Choroid plexus epithelial cell (primary cell): ENCODE measurements at places on chromosomes 12 and 14.

DNA sequence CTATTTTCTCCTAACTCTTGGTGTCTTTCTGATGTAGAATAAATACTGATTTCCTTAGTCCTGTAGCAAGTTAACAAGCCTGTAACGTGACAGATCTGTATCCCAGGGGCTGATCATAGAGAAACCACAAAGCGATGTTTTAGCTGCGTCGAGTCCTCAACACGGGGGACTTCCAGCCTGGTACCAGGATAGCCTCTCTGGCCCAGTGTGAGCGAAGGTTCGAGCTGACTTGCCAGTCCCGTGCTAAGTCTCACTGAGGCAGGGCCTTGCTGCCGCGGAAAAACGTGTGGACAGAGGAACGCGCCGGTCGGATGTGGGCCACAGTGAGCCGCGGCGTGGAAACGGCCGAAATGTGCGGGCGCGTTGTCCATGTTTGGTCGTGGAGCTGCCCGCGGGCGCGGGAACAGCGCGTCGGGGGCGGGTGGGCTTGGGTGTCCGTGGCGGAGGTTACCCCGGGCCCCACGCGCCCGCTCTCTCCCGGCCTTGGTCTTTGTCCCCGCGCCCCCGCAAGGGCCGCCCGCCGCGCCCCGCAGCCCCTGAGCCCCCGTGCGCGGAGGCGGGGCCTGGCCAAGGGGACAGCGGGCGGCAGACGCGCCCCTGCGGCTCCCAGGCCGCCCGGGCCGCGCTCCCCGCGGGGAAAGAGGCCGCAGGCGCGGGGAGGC lies 531 bp upstream of the EML1 start:
- peak; percentile 23 for DNase-seq

GRCh38 chr12:77042833-77043232 lies 22.5 kb downstream of the E2F7 start:
- no peak for DNase-seq

GRCh38 chr14:101563352-101563653 lies 2.0 kb downstream of the DIO3 start:
- DNase-seq = no peak

- no peak for DNase-seq
Observed at GRCh38 chr12:2112401-2112800, 59.6 kb downstream of the CACNA1C start.

GRCh38 chr12:106249411-106250135 lies 1.8 kb upstream of the CKAP4 start:
- no peak for DNase-seq

- DNase-seq = peak; percentile 26
Observed at GRCh38 chr14:32561520-32561919, 232.4 kb downstream of the AKAP6 start.

- no peak for DNase-seq
Observed at GRCh38 chr12:121072147-121072546, 33.1 kb upstream of the OASL start.

GRCh38 chr12:128619263-128619662 lies 204.5 kb downstream of the SLC15A4 start:
- no peak for DNase-seq

DNA sequence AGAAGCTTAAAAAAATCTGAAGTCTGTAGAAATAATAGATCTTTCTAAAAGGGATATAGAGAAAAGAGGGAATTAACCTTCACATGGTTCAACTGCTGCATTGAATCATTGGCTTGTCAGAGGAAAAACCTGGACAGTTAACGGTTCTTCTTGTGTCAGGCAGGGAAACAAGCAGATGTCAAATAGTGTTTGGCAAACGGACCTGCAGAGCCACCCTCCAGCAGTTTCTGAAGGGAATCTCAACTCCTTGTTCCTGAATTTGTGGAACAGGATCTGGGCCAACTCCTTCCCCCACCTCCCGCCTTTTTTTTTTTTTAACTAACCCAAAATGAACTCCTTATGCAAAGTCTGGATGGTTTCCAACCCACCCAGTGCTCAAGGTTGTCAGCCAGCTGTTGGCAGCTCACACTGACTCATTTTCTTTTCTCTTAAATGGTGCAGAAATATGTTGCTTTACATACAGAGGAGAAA lies 187.3 kb downstream of the CAND1 start:
- DNase-seq = peak; percentile 90

- no peak for DNase-seq
Observed at GRCh38 chr12:106070147-106070546, 68.6 kb downstream of the NUAK1 start.

- no peak for DNase-seq
Observed at GRCh38 chr12:26158078-26158764, 33.4 kb upstream of the BHLHE41 start.

- DNase-seq = no peak
Observed at GRCh38 chr14:76488551-76488950, 112.6 kb downstream of the ESRRB start.

DNA sequence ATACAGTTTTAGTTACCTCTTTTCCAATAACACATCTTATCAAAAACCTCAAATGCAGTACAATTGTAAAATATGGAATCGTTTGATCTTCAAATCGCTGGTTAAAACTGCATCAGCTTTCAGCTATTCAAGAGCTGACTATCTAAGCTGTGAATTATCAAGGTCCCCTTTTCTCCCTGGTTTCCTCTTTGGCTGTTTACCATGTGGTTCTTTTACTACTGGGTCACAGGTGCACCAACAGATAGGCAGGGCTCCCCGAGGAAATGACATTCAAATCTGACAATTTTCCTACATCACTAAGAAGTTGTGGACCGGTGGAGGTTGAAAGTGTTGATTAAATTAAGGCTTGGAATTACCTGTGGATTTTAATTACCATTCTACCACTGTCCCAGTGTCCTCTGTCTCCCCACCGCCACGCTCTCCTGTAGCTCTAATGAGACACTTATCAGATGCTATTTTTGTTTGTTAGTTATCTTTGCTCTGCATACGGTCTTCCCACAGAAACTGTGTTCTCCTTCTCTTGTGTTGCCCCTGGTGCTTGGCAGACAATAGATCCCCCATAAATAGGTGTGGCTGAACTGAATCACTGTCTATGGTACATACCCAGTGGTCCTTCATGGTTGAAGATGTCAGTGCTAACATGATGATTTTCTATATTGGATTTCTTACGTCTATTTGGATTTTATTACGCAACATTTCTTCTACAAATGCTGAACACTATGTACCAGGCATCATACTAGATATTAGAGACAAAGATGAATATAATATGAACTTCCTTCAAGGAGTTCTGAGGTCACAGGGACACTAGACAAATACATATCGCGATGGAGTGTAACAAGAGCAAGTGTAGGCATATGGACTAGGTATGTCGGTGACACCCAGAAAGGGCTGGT lies 20.9 kb upstream of the PLXNC1 start:
- DNase-seq = no peak

GRCh38 chr12:24617471-24617870 lies 331.4 kb downstream of the BCAT1 start:
- peak; percentile 87 for DNase-seq

DNA sequence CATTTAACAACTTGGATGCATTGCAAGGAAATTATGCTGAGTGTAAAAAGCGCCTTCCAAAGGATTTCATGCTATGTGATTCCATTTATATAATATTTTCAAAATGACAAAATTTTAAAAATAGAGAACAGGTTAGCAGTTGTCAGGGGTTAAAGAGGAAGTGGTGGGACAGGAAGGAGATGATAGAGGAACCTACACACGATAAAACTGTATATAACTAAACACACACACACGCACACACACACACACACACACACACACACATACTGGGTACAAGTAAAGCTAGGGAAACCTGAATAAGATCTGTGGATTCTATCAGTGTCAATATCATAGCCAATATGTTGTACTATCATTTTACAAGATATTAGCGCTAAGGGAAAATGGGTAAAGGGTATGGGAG lies 17.2 kb downstream of the TTC9 start:
- DNase-seq = no peak

DNA sequence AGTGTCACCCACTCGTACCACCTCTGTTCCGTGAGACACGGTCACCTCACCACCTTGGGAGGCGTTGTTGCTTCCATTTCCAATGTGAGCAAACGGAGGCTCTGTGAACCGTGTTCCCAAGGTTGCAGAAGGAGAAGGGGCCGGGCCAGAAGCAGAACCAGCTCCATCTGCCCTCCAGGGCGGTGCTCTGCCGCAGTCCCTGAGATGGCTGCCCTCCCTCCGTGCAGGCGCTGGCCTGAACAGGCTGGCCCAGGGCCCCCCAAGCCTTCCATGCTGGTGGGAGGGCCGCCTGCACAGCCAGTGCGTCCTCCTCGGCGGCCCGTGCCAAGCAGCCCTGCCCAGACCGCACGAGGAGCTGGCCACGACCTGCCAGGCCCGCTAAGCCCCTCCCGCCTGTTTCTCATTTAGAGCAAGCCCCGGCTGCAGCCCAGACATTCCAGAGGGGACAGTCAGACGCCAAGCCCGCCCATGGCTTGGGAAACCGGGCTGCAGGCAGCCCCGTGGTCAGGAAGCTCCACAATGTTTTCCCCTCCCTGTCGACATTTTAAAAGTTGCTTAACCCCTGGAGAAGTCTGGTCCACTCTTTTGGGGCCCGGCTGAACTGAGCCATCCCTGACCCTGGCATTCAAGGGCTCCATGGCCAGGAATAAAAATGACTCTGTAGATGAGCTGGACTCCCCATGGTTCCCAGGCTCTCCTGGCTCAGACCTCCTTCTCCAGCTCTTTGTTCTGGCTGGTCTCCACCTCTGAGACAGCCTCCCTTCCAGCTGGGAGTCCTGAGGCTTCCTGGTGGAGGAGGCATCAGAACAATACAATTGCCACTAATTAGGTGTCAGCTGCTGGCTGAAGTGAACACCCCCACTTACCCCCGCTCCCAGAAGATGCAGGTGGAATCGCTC lies 236.0 kb downstream of the BCL11B start:
- peak; percentile 47 for DNase-seq

DNA sequence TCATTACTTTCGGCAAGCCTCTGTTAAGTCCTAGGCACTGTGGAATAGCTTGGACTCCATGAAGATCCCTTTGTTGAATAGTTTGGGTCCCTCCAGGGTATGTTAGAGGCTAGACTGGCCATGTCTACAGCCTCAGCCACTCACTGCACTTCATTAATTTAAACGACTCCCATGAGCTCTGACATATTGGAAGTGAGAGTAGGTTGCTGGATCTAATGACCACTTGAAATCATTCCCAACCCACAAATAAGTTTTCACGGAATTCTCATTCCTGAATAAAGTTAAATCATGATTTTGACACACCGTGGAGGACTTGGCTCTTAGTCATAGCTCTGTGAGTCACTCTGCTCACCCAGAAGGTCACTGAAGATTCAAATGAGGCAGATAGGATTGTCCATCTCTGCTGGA lies 21.4 kb upstream of the APPL2 start:
- DNase-seq = peak; percentile 62

GRCh38 chr12:98580695-98581094 lies 12.8 kb upstream of the SLC25A3 start:
- no peak for DNase-seq

DNA sequence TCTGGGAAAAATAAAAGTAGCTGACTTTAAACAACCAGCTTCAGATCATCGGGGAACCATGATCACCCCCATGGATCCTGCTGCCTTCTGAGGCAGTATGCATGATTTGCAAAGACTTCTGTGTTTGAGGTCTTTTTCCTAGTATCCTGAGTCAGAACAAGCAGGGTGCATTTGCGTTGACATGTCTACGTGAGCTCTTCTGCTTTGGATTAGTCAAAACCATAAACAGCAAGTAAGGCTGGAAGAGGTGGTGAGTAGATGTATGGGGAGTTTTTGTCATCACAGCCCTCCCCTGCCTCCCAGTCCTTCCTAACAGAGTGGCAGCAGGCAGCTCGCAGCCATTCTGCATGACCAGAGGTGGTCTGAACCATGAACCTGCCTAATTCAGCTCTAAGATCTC lies 24.1 kb downstream of the PLEKHG7 start:
- DNase-seq = no peak

DNA sequence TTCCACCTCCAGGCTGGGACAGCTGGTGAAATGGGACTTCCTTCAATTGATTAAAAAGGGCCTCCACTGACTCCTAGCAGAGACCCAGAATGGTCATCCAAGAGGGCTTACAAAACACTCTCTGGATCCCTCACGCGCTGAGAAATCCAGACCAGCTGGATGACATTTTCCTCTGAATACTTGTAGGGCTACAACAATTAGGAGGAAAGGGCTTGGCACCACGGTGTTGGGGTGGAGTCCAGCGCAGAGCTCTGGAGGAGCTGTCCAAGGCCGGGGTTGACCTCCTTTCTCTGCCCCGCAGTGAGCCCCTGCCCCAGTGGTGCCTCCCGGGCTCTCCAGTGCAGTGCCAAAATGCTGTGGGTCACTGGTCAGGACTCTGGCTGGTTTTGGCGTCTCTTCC lies 189.0 kb upstream of the CCND2 start:
- DNase-seq = no peak

- no peak for DNase-seq
Observed at GRCh38 chr12:25089738-25090137, 105.2 kb downstream of the DNAI7 start.

DNA sequence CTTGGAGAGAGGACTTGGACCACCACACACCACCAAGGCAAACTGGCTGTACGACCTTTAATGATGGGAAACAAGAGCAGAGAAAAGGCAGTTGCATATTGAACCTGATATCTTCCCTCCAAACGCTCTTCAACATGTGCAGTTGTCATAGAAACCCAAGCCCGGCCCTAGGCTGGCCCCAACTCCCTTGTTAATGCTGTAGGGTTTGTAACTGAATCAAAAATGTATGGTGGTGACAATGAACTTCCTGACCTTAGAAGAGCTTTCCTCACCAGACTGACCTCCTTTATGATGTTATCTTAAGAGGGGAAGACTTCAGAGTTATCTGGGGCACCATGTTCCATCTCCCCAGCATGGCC lies 12.3 kb downstream of the APOLD1 start:
- no peak for DNase-seq

DNA sequence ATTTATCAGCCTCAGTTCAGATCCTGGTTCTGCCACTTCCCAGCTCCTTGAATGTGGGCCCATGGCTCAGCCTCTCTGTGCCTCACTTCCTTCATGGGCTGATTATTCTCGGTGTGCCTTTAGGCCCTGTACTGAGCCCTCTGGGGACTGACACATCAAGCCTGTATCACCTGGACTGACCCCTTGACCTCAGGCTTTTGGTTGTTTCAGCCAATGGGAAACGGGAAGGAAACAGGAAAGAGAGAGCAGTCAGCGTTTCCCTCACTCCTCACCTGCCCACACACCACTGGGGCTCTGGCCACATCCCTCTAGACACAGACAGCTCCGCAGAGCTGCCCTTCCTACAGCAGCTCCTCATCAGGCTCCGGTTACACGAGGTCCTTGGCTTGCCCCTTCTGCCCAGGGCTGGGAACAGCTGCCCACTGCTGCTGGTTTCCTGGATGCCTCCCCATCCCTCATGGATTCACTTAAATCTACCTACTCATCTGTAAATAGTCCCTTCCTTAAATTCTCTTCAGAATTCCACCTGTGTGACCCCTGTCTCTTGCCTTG lies 37.0 kb upstream of the ITPR2 start:
- DNase-seq = no peak
